ENCODE measurements at places on chromosomes 3 and 15.

GRCh38 chr3:48516571-48516970 lies 12.6 kb upstream of the SHISA5 start:
- no peak for DNase-seq

- DNase-seq: no peak
These were observed 455.0 kb upstream of the THBS1 start for GRCh38 chr15:39125904-39126303.

GRCh38 chr3:14816359-14816758 lies 2.4 kb upstream of the FGD5 start:
- no peak for DNase-seq

GRCh38 chr15:28082891-28083684 lies 16.0 kb downstream of the OCA2 start:
- DNase-seq: no peak

DNA sequence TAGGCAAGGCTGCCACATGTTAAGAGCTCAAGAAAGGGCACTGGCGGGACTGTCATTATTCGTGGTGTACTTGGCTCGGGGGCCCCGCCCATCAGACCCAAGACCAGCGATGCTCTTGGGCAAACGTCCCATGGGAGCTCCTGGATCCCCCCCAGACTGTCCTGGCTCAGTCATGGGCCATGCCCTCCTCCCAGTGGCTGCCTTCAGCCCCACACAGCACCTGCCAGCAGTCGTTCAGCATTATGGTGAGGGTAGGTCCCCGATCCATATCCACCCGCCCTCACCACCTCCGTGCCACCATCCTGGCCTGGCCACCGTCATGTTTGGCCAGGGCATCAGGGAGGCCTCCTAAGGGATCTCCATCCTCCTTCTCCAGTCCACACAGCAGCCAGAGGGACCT lies 51.4 kb upstream of the IQSEC1 start:
- no peak for DNase-seq

DNA sequence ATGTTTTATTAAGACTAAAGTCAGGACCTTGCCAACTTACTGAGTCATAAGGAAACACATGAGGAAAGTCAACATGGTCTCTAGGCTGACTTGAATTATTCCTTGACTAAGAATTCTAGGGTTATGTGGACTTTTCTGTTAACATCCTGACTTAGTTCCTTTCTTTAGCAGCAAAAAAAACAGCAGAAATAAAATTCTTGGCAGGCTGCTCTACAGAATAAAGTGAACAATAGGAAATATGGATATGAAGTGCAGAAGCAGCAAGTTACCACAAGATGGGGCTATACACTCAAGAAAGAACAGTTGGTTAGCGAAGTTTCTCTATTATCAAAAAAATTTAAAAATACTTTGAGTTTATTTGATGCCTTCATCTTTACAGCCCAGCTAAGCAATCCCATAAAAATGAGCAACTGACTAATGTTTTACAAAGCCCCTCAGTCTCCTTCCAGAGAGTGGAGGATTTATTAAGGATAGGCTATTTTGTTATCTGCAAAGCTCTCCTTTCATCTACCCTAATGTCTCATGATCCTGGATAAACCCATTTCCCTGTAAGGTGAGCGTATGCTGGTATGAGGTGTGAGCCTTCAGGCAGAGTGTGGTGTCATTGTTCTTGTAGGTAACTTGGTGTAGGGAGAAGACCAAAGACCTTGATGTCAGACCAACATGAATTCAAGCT lies 23.1 kb upstream of the MCCC1 start:
- no peak for DNase-seq

All from stimulated activated CD8-positive, alpha-beta memory T cell treated with anti-CD3 and anti-CD28 coated beads, Interleukin-4, amount 100 ng/mL, for 1 hour (primary cell).